ENCODE measurements at places on chromosomes 3 and 15. TPM values are rescaled to one million over a fixed set of nuclear protein-coding genes. Genes with fewer than 3 reads are reported as not detected.

Gene GOLGA8J
- not detected for total RNA-seq

Gene KCNAB1
- total RNA-seq: 31.4 TPM

Gene TM2D3
- total RNA-seq: 102 TPM

Gene PLA2G4D
- total RNA-seq: under 0.01 TPM

Gene ACOX2
- 1.6 TPM for total RNA-seq

Gene ANKRD34C
- under 0.01 TPM for total RNA-seq

Gene KBTBD13
- not detected for total RNA-seq

Gene ERICH6
- total RNA-seq: under 0.01 TPM

Gene EPHA3
- total RNA-seq: 136 TPM
